ENCODE measurements at places on chromosomes 4 and X.

- DNase-seq, result no peak
Measured at GRCh38 chrX:100368167-100368566, 41.9 kb downstream of the PCDH19 start.

DNA sequence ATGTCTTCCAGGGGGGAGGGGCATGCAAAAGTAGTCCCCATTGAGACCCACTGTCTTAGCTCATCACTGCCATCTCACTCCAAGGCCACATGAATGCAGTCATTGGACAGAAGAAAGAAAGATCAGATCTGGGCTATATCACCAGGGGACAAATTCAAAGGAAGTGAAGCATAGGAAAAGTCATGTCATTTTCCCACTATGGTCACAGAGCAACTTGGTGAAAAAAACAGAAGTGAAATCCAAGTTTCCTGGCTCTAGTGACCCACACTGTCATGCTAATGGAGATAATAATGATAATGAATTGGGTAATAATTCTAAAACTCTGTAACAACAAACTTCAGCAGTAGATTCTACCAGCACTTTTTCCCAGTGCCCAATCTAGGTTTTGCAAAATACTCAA lies 9.9 kb downstream of the LHFPL1 start:
- no peak for DNase-seq

DNA sequence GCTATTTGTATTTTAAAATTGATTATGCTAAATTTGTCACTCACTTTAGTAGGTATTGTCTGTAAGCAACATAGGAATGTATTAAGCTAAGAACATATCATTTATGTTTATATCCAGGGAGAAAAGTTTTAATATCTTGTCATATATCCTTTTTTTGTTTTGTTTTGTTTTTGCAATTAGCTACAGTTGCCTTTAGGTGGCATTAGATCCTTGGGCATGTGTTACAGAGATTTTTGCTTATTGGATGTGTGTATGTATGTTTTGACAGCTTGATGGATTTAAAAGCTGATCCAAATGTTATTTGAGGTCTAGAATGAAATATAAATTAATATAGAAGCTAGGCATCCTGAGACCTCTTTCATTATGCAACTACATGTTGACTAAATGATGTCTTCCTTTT lies 36.1 kb upstream of the OTUD4 start:
- DNase-seq, result no peak

DNA sequence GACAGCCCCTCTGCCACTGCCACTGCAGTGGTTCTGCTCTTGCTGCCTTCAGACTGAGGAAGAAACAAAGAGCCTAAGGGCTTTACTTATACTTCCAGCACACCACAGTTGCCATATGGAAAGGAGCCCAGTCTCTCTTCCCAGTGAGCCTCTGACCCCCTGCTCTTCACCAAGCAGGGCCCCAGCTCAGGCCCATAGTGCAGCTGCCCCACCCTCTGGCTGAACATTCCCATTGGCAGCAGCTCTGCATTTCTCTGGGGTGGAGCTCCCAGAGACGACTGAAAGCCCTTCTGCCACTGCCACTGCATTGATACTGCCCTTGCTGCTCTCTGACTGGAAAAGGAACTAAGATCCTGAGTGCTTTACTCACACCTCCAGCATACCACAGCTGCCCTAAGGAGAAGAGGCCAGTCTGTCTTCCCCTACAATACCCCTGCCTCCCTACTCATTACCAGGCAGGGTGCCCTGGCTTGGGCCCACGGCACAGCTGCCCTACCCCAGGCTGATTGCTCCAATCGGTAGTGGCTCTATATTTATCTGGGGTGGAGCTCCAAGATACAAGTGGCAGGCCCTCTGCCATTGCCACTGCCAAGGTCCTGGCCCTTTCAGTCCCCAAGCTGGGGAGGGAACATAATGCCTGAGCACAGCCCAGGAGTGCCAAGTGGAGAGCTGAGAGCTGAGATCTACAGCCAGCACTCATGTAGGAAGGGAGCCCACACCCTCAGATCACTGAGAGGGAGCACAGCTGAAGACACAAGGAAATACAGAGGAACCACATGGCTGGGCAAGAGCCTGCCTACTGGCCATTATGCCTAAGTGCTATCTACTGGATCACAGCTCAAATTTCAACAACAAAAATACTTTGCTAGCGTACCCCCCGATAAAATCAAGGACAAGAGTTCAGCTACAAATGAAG lies 36.0 kb downstream of the AWAT2 start:
- DNase-seq, result no peak

DNA sequence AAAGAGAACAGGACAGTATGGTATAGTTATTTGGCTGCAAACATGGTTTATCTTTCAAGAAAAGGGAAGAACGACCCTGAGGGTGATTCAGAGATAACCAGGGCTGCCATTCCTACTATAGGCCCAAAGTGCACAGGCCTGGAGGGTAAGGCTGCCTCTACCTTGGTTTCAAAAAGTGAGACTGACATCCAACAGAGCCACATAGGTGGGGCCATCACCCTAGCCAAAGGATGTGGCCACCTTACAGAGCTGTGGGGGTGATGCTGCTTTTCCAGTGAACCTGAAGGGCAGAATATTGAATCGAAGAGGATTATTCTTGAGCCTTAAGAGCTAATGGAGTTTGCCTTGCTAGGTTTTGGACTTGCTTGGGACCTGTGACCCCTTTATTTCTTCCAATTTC lies 15.7 kb downstream of the SH2D1A start:
- DNase-seq, result no peak

GRCh38 chrX:101062176-101062575 lies 10.3 kb upstream of the TRMT2B start:
- DNase-seq, result no peak

DNA sequence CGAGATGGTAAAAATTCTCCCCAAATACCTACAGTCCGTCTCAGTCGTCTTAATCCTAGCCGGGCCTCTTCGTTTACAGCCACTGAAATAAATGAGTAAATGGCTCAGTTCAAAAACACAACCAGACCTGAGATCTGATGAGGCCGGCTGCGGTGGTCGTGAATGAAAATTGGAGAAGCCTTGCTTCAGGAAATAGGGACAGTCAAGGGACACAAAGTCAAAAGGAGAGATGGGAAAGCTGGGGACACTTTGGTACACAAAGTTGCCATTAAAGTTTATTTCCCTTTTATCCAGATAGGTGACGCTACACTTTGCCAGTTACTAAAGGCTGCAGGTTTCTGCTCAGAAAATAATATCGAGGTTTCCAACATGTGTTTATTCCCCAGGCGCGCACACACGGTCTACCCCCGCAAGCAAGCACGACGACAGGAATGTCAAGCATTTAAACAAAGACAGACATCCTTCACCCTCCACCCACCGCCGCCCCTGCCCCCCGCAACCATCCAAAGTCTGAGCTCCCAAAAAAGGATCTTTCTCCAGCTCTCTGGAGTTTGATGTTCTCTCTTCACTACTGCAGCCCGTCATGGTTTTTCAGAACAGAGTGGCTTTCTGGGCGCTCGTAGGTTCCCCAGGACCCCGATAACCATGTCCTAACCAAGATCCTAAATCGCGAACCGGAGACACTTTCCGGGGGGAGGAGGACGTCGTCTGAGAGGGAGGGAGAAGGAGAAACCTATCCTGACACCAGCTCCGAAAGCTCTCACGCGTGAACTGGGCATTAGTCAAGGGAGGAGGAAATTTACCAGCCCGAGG lies 1.3 kb upstream of the PCDH7 start:
- DNase-seq, result no peak

- DNase-seq, result no peak
Measured at GRCh38 chr4:88751258-88752075, 53.8 kb upstream of the NAP1L5 start.

DNA sequence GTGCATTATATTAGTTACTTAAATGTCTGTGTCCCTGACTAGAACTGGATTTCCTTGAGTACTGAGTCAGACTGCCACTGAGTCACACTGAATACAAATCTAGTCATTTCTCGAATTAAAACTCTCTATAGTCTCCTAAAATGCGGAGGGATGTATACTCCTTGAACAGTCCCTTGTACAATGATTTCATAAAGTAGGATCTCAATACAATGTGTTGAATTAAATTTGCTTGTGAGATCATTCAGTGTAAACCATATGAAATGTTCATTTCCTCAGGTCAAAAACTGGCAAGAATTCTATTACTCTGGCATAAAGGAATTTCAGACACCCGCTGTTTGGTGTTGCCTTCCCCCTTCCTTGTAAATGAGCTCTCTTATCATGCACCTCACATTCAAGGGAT lies 17.5 kb upstream of the FAM241A start:
- no peak for DNase-seq

- DNase-seq, result no peak
Measured at GRCh38 chr4:8439168-8439567, 1.4 kb downstream of the ACOX3 start.

DNA sequence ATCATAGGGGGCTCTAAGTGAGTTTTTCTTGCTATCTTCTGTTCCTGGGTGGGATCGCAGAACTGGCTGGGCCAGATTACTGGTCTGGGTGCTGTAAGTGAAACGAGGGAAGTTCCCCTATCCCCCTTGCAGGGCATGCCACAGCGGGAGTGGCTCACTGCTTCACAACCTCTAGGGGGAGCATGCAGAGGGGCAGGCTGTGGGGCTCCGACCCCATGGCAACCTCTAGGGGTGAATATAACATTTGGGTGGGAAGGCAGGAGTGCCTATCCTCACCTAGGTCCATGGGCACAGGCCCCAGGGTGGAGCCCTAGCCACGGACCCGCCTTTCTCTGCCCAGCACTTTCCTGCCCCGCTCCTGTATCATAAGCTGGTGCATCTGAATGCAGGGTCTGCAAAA lies 1.7 kb upstream of the RRAGB start:
- DNase-seq, result no peak

- no peak for DNase-seq
Measured at GRCh38 chr4:99827857-99828256, 11.2 kb downstream of the DAPP1 start.

- no peak for DNase-seq
Measured at GRCh38 chrX:72102126-72102525, 29.6 kb downstream of the RTL5 start.

GRCh38 chrX:2487366-2487765 lies 13.4 kb downstream of the DHRSX start:
- DNase-seq, result no peak

- DNase-seq, result no peak
Measured at GRCh38 chr4:121220698-121221097, 56.6 kb upstream of the TNIP3 start.

GRCh38 chr4:146943691-146944375 lies 1.8 kb downstream of the TTC29 start:
- no peak for DNase-seq

GRCh38 chrX:118974088-118974907 lies at the start of gene LONRF3:
Gene LONRF3, plus strand, starts transcription at chrX:118974618. Its CDS starts 163 bp downstream, at chrX:118974781.
- no peak for DNase-seq

DNA sequence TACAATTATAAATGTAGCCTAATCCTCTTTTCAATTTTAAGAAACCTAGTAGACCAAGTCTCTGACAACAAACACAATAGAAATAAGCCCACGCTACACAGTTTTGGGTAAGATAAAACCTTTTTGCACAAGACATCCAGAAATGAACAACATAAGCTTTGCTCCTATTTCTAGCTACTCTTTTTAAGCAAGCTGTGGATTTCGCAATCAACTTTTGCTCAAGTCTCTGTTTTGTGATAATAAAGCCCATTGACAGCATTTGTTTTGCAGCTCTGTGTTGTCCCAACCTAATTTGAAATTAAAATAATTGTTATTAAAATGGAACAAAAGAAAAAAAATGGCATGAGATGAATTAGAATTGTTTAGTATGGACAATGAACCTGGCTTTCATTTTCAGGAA lies 287.9 kb upstream of the PUDP start:
- no peak for DNase-seq

DNA sequence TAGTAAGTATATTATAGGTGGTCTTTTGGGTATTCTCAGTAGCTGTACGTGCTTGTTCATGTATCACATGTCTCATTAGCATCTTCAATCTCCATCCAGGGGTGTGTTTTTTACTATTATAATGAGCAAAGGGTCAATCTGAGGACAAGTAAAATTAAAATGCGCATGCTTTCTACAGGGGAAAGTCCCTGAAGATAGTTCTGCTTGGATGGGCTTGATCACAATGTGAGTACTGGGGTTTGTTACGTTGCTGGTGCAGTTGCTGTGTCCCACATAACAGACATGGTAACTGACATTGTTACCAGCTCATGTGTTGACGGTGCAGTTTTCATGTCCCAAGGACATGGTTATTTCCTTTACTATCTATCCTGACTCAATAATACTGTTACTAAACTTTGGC lies 65.9 kb downstream of the UCHL1 start:
- DNase-seq, result no peak

DNA sequence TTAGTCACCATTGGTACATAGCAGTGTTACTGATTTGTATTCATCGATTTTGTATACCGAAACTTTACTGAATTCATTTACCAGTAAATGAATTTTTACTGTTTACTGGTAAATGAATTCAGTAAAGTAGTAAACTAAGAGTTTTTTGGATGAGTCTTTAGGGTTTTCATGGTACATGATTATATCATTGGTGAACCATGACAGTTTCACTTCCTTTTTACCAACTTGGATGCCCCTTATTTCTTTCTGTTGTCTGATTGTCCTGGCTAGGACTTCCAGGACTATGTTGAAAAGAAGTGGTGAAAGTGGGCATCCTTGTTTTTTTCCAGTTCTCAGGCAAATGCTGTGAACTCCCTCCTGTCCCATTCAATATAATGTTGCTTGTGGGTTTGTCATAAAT lies 494.9 kb downstream of the GALNTL6 start:
- DNase-seq, result no peak

GRCh38 chr4:78311306-78311705 lies 240.3 kb upstream of the ANXA3 start:
- DNase-seq, result no peak

DNA sequence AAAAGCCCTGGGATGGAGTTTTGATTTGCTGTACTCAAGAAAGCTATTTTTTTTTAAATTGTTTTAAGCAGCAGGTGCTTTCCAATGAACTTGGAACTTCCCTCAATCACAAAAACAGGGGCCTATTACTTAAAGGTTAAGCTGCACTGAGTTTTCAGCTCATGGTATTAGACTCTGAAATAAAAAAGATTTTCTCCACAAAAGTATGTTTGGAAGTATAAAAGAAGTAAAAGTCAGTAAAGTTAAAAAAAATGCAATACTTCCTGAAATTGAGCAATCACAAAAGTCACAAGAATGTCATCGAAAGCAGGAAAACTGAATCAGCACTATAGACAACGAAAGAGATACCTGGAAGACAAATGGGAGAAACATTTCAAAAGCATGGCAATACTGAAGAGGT lies 38.9 kb upstream of the PLAC8 start:
- DNase-seq, result no peak

- DNase-seq, result peak; percentile 25
Measured at GRCh38 chr4:159242427-159242826, 139.5 kb downstream of the RAPGEF2 start.

DNA sequence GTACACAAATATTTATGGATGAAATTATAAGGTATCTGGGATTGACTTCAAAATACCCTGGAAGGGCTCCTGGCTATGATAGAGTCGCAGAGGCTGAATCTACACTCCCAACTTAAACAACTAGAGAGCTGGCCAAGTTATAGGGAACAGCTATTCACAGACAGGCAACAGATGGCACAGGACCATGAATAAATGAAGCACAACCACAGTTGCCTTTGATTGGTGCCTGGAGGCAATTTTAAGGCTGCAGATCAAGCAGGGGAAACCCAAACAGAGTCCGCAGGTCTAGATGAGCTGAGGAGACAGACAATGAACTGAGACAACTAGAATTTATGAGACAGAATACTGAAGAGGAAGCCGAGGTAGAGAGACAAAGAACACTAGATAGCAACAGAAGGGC lies 155.9 kb downstream of the EVC2 start:
- no peak for DNase-seq
